ENCODE measurements at places on chromosomes 13 and 19.

GRCh38 chr13:27619093-27619727 lies 1.1 kb downstream of the LNX2 start:
- DNase-seq, result no peak

DNA sequence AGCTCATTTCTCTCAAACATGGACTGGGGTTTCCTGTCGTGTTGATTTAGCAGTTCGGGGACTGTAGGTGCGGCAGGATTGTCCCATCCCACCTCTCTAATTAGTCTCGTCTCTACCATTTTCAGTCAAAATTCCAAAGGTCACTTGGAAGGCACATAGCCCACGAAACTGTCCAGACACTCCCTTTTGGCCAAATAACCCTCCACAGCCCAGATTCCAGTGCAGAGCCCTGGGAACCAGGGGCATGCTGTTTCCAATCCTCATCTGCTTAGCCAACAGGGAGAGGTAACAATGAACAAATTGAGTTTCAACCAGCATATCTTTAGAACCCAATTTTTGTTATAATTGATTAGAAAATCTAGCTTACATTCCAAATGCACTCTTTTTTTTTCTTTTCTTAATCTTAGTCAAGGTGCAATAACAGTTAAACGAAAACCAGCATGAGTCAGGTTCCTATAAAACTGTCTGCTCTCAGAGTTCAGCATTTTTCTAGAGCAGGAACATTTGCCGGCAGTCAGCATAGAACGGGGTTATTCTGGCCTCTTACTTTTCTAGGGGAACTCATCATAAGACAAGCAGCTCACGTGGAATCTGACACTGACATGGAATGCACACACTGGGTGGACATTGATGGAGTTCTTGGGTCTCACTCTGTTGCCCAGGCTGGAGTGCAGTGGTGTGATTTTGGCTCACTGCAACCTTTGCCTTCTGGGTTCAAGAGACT lies 14.4 kb upstream of the CEBPA start:
- DNase-seq, result peak; percentile 6

DNA sequence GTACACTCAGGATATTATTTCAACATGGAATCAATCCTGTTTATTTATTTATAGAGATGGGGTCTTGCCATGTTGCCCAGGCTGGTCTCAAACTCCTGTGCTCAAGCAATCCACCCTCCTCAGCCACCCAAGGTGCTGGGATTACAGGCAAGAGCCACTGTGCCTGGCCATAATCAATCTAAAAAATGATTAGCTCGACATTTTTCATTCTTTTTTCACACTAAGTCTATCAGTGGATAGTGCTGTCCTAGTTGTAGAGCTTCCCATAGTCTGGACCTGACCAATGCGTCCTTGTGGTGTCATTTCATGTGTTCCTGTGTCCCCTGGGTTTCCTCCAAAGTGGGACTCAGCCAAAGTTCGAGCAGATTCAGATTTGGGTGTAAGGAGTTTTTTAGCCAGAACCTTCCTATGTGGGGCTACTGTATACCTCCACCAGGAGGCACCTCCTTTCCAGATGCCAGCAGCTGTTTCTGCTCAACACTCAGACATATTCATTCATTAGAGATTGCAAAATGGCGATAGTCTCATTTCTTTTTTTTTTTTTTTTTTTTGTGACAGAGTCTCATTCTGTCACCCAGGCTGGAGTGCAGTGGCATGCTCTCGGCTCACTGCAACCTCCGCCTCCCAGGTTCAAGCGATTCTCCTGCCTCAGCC lies 61.1 kb downstream of the MAP4K1 start:
- DNase-seq, result no peak

- no peak for DNase-seq
Observed at GRCh38 chr19:57934820-57935665, at the start of gene ZNF418. TSS of gene ZNF418 (minus strand) at chr19:57935402. CDS start at chr19:57933822, 1,580 bp downstream.

GRCh38 chr19:14093117-14093823 lies 2.7 kb upstream of the SAMD1 start:
- no peak for DNase-seq

- DNase-seq, result peak; percentile 89
Observed at GRCh38 chr19:45779231-45780145, 2.8 kb downstream of the DMPK start.
